GM13977 (cell line): ENCODE measurements at places on chromosomes 6 and 20.

DNA sequence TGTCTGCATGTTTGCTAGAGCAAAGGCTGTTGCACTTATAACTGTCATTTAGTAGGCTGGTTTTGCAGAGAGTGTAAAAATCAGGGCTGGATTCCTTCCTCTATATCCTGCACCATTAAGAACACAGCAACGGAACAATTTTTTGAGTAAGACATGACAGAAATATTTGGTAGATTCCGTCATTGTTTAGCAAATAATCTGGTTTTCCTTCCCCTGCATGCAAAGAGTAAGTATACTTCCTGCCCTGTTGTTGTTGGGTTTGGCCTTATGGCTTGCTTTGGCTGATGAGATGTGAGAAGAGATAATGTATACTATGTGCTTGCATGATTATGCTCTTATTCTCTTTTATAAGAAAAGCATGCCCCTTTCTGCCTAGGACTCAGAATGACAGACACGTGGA is 23.8 kb downstream of the MANEA start:
- no peak for DNase-seq

- no peak for DNase-seq
Measured at GRCh38 chr6:40356242-40356910, 230.8 kb downstream of the LRFN2 start.

GRCh38 chr6:39279539-39279938 is 34.7 kb downstream of the KCNK17 start:
- no peak for DNase-seq

DNA sequence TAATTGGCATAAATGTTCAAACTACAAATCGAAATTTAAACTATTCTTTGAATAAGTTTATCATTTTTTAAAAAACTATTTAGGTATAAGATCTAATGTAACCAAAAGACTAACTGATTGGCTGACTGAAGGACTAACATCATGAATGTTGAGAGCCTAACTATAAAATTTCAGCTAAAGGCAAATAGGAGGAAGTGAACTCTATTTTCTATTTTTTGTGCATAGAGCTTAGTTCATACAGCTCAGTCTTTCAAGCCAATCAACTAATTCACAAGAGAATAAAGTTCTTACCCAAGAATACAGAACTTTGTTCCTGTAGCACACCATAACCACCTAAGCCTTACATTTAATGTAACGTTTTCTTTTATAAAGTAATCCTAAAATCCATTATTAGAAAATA is 46.3 kb upstream of the STXBP5 start:
- no peak for DNase-seq

GRCh38 chr6:133504761-133505160 is 263.6 kb downstream of the EYA4 start:
- no peak for DNase-seq

- no peak for DNase-seq
Measured at GRCh38 chr6:70592391-70593117, 25.8 kb downstream of the SDHAF4 start.

GRCh38 chr6:147704691-147705090 is 196.2 kb downstream of the SAMD5 start:
- no peak for DNase-seq

- no peak for DNase-seq
Measured at GRCh38 chr20:16292226-16292880, 280.9 kb downstream of the KIF16B start.

DNA sequence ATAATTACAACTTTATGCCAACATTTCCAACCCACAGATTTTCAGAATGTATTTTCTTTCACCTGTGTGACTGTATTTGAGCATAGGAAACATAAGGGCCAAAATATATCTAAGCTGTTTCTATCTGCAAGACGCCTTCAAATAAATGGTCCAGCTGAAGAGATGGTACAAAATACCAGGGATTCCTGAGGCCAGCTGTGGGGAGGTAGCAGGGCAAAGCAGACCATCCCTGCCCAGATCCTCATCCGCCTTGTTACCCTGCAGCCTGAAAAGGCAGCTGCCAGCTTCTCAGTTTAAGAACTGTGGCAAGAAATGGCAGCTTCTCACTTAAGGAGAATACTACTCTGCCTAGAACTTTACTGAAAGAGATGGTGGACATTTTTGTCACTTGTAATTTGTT is 143.3 kb downstream of the KHDC1L start:
- no peak for DNase-seq

GRCh38 chr20:19996917-19997316 is 20.2 kb upstream of the NAA20 start:
- DNase-seq = no peak

GRCh38 chr20:50821994-50822393 is 27.1 kb downstream of the BCAS4 start:
- DNase-seq = no peak

DNA sequence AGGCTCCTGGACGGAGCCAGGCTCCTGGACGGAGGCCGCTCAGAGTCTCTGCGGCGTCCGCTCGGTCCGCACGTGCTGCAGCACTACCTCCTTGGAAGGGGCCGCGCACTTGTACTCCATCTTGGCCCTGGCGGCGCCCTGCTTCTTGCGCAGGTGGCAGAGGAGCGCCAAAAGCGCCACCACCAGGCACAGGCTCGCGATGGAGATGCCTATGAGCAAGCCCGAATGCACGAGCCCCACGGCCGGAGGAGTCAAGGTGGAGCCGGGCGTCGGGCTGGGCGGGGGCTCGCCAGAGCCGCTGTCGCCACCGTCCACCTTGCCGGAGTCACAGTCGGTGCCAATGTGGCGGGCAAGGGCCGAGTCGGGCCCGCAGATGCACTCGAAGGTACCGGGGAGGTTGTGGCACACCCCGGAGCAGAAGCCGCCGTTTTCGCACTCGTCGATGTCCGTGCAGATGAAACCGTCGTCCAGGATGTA is 1.7 kb downstream of the THBD start:
- DNase-seq = no peak

GRCh38 chr6:71665931-71666330 is 220.4 kb upstream of the RIMS1 start:
- no peak for DNase-seq
